Ecto neural progenitor cell (in vitro differentiated cells): ENCODE measurements at places on chromosomes 2 and 18.

- DNase-seq = no peak
These were observed 728.1 kb upstream of the DDX18 start for GRCh38 chr2:117086174-117086942.

DNA sequence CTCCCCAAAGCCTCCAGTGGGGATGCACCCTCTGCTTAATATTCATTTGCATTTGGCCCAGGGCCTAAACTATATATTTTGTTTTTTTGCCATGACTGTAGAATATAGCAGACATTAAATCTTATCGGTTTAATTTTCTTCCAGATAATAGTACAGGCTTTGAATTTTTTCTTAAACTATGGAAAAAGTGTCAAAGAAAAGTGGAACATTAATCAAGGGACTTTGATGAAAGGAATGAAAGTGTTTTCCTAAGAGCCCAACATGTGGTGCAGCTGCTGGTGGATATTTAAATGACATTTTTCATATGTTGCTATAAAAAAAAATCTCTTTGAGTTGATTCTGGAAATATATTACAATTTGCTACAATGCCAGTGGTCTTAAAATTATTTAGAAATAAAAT lies 346.8 kb downstream of the CYP26B1 start:
- no peak for DNase-seq

DNA sequence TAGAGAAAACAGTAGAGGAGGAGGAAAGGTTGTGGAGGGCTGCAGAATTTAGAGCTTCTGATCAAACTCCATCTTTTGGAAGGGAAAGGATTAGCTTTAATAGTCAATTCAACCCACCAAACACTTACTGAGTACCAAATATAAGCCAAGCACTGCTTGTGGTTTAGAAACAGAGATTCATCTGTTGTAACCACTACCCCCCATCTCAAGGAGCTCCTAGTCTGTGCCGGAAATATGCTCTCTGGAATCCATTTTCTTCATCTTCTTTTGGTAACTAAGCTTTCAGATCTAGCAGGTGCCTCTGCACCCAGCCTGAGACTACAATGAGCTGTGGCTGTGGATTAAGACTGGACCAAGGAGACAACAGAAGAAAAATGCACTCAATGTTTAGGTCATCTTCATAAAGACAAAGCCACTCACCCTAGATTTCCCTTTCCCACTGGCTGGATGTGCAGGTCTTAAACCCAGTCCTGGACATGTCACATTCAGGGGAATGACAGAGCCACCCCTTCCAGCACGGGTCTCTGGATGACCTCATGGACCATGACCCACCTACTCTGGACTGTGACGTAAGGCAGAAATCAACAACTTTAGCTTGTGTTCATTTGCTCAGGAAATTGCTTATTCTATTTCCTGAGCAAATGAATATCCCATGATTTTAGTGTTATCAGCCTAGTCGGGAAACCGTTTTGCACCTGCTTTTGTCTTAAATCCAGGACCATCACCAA lies 52.9 kb downstream of the EPB41L3 start:
- DNase-seq = no peak

DNA sequence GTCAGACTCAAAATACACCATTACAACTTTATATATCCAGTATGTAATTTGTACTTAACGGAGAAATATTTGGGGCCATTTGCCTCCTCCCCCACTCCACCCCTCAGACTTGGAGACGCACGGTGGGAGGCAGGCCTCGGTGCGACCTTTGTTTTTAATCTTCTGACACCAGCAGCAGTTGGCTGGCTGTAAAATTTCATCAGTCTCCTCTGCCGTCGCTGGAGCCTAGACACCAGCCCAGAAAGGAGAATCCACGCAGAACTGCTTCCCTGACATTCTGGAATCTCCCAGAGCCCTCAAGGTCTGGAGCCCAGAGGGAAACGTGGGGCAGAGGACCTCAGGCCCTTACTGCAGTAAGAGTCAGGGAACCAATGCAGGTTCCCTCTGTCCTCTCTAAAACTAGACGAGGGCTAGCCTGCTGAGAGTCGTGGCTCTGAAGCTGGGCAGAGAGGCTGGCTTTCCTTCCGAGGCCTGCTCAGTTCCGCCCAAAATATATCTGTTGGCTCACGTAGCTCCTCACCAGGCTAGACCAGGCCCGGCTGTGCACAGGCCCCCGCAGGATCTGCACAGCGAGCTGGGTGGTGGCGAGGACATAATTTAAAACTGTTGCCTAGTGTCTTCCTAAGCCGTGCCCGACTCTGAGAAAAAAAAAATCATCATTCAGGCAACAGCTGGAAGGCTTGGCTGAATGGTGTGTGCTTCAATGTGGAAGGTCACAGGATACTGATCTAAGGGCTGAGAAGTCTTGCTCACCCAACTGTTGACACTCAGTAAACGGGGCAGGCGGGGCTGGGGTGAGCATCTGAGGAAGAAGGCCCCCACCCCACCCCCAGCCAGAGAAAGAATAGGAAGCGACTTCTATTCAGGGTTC lies 40.4 kb downstream of the EN1 start:
- peak; percentile 70 for DNase-seq

GRCh38 chr2:45626387-45627221 lies 15.5 kb upstream of the SRBD1 start:
- DNase-seq = no peak

DNA sequence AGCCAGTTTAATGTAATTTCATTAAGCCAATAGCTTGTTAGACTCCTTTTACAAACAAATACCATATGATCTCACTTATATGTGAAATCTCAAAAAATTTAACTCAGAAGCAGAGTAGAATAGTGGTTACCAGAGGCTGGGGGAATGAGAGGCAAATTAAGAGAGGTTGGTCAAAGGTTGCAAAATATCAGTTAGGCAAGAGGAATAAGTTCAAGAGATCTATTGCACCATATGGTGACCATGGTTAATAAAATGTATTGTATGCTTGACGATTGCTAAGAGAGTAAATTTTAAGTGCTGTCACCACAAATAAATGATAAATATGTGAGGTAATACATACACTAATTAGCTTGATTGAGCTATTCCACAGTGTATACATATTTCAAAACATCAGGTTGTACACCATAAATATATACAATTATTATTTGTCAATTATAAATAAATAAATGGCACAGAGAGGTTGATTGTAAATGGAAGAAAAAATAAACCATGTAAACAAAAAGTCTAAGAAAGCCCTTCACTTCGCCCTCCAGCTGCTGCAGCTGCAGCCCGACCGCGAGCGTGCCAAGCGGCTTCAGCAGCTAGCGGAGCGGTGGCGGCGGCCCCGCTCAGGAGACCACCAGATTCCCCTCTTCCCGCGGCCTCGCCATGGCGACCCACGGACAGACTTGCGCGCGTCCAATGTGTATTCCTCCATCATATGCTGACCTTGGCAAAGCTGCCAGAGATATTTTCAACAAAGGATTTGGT lies 23.0 kb upstream of the ACTR2 start:
- DNase-seq = no peak

DNA sequence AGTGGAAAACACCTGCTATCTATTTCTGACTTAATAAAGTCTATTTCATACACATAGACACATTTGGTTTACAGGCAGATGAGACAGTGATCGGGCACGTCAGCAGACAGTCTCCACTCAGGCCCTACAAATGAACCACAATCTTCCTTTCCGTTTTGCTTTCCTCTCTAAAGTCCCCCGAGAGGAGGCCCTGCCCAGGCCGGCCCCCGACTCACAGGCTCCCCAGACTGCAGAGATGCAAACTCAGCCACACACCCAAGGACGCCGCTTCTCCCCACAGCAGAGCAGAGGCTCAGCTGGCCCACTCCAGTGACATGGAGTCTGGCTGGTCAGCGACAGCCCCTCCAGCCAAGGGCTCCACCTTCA lies 9.3 kb upstream of the MTERF4 start:
- no peak for DNase-seq

- no peak for DNase-seq
These were observed 156.4 kb downstream of the NRXN1 start for GRCh38 chr2:50875561-50875960.

- DNase-seq = no peak
These were observed 964.1 kb upstream of the NXPH2 start for GRCh38 chr2:139744273-139744672.

- peak; percentile 32 for DNase-seq
These were observed 98.6 kb downstream of the CAPN13 start for GRCh38 chr2:30708491-30709290.
